ENCODE measurements at places on chromosomes 2 and 18.

DNA sequence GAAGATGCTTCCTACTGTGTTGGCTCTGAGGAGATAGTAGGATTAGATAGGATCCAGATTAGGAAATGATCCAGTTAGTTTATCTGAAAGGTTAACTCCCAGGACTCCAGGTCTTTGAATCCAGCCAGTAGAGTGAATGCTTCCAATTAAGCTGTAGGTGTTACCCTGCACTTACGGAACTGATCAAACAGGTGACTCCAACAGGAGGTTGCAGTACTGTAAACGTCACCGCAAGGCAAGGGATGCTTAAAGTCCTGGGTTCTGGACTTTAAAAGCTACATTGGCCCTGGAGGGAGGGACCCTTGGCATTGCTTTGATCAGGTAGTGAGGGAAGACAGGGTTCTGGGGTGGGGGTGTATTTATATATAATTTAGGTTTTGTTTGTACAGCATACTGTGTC lies 5.6 kb downstream of the LGALSL start:
- no peak for DNase-seq

- DNase-seq, result no peak
Measured at GRCh38 chr2:109528811-109529501, 84.8 kb downstream of the SEPTIN10 start.

- no peak for DNase-seq
Measured at GRCh38 chr18:35510076-35510651, 12.4 kb upstream of the INO80C start.

GRCh38 chr18:59633961-59634485 lies 63.2 kb downstream of the CCBE1 start:
- no peak for DNase-seq

- no peak for DNase-seq
Measured at GRCh38 chr2:37776487-37776886, 105.0 kb upstream of the CDC42EP3 start.

DNA sequence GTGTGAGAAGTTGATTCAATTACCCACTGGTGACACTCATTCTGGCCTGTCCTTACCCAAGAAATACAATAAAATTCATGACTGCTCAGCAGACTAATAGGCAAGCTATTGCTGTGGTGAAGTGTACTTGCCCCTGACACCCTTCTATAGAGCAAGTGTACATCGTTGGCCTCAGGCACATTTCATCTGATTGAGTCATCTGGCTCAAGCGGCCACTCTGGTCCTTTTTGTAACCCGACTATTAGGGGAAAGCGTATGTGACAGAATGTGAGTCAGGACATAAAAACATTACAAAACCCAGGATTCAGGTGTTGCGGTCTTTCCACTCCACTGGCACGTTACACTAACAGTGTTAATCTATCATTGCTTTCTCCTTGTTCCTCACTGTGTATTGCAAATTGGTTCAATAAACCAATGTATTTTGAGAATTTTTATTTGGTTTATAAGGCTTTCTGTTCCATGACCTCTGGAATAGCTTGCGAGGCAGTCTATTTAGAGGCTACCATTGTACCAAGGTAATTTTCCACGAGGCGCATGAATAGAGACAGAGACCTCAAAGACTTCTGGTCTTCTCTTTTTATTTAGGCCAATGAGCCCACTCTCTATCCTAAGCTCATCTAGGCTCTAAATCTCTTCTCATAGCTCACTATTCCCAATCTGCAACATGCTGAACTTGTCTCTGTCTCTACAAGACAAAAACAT lies 10.2 kb upstream of the TTC32 start:
- DNase-seq, result no peak

- DNase-seq, result no peak
Measured at GRCh38 chr2:43255296-43255910, 29.0 kb upstream of the ZFP36L2 start.

- DNase-seq, result no peak
Measured at GRCh38 chr2:64447317-64448040, 6.5 kb upstream of the LGALSL start.

GRCh38 chr2:111712940-111713515 lies 171.0 kb downstream of the ANAPC1 start:
- DNase-seq, result no peak

GRCh38 chr18:74456349-74457042 lies 612 bp downstream of the DIPK1C start:
- DNase-seq, result peak; percentile 29

DNA sequence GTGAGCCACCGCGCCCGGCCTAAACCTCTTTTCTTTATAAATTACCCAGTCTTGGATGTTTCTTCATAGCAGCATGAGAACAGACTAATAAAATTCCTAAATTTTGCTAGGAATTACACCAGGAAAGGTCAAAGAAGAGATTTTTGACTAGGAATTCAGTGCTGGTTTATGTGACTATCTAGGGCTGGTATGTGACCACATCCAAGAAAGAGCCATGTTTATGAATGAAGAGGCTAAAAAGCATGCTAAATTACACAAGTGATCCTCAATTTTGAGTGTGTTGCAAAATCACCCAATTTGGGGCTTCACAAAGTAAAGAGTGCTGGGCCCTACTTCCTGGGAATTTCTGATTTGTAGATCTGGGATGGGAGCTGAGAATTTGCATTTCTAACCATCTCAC lies 123.6 kb downstream of the CSRNP3 start:
- DNase-seq, result no peak

GRCh38 chr2:120228503-120228902 lies 5.3 kb upstream of the TMEM185B start:
- DNase-seq, result no peak

DNA sequence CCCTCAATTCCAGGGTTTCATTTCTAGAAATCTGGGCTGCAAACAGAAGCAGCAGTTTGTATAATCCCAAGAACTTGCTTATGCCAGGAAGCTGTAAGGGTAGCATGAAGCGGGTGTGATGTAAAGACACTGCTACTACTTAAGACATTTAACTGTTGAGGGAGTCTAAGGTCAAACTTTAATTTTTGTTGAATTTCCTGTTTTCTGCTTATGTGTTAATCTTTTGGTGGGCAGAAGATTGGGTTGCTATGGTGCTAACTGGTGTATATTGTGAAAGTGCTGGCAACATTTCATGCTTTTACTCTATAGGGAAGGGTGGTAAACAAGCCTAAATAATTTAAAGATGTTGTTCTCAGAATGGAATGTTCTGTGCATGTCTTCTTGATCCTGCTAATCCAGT lies 2.7 kb downstream of the NCOA1 start:
- peak; percentile 52 for DNase-seq

DNA sequence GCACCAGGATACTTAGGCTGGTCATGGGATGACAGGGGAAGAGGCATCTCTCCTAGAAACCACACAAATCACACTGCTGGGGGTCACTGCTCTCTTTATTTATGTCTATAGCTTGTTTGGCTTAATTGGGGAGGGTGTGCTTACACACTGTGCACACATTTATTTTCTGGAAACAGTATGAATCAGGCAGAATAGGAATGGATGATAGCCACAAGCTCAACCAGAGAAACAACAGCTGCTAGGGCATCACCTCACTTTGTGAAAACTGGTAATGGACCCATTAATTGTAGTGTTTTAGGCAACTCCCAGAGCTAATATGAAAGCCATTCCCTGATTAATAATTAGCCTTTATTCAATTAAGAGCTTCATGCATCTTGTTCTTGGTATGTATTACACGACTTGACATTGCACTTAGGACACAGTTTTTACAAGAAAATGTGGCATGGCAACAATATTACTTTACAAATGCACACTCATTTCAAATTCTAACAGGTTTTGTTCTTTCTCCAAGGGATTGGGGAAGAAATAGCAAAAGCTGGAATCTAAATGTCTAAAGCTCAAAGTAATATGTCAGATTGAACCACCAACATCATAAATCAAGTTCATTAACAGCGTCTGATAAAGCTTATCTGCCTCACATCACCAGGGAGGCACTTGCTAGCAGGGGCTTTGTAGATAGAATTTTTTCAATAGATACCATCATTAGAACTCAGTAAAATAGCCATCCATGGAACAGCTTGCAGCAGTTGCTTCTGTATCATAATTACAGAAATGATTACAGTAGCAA lies 361.9 kb upstream of the FSHR start:
- DNase-seq, result no peak

DNA sequence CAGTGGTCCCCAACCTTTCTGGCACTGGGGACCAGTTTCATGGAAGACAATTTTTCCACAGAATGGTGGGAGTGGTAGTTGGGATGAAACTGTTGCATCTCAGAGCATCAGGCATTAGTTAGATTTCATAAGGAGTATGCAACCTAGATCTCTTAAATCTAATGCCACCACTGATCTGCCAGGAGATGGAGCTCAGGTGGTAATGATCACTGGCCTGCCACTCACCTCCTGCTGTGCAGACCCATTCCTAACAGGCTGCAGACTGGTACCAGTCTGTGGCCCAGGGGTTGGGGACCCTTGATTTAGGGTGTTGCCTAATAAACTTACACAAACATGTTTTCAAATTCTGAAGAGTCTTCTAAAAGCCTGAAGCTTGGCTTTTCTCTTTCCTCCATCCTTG lies 261.3 kb downstream of the CDH19 start:
- no peak for DNase-seq

DNA sequence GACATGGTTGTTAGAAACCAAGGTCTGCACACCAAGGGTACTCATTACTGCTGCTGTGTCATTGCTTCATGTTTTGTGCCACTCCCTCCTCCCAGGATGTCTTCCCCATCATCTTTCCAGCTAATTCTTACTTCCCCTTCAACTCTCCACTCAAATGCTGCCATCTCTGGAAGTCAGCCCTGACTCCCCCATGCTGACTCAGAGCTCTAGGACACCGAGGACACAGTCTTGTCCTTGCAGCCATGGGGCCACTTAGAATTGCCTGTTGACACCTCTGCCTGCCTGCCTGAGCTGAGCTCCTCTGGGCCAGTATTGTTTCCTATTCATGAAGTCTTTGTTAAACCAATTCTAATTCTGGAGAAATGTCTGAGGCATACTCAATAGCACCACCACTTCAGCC lies 100.2 kb downstream of the GYPC start:
- DNase-seq, result no peak

DNA sequence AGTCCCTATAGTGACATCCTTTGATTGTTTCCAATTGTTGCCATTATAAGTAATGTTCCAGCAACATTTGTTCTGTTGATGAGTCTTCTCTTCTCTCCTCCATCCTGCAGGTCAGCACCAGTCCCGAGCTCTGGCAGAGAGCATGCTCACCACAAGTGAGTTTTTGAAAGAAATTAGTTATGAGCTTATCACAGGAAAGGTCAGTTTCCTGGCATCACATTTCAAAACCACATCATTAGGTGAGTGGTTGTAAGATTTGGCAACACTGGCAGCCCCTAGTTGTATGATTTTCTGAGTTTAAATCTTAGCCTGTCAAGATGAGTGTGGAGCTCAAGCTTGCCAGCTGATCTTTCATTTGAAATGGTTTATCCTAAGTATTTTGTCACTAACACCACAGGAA lies 149.6 kb downstream of the ESCO1 start:
- DNase-seq, result no peak

GRCh38 chr2:224887141-224887540 lies 155.1 kb downstream of the DOCK10 start:
- peak; percentile 14 for DNase-seq

DNA sequence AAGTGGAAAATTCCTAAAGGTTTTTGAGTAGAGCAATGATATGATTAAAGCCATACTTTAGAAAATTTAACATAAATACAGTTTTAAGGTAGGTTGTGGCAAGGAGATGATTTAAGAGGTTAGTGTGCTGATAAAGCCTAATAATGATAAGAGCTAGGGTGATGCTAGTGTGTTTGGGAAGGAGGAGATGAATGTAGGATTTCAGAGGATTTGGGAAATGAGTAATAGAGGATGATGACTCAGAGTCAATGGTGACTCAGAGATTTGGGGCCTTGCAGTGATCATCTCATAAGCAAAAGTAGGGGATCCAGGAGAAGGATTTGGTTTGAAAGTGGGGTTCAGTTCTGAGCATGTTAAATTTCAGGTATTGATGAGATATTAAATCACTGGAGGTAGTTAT lies 23.3 kb downstream of the STAMBP start:
- DNase-seq, result no peak

- DNase-seq, result no peak
Measured at GRCh38 chr2:49189512-49190225, 35.4 kb upstream of the FSHR start.

- DNase-seq, result no peak
Measured at GRCh38 chr2:156343096-156343939, 10.8 kb upstream of the NR4A2 start.

DNA sequence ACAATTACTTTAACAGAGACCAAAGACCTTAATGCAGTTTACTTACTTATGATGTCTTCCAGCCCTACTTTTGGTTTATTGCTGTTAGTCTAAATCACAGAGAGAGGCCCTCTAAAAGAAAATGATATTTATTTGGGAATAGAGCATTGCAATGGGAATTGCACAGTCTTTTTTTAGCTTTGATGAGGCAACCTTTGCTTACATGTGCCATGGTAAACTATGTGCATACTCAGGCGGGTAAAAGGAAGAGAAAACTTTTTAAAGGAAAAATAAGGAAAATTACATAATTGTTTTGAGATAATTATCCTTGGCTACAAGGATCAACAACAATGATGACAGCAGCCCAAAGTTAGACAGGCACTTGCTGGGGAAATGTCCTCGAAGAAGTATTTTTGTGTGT lies 78.6 kb downstream of the EFEMP1 start:
- DNase-seq, result no peak

DNA sequence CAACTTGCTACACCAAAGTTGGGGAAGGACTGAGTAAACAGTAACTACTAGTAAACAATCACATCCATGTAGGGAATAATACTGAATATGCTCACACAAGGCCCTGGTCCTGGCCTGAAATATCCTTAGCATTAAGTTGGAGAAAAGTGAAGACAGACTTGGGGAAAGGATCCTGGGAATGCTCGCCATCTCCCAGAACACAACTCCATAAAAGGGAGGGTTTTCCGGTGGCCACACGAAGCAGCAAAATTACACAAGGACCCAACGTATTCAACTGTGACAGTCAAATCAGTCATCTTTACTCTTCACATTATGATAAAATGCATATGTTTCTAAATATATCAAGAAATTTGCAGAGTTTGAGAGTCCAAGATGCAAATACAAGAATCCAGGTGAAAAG lies 7.3 kb downstream of the NEMP2 start:
- DNase-seq, result no peak

GRCh38 chr18:13369353-13369752 lies 150.8 kb downstream of the LDLRAD4 start:
- DNase-seq, result no peak

- no peak for DNase-seq
Measured at GRCh38 chr2:53510401-53510800, 257.2 kb upstream of the CHAC2 start.

DNA sequence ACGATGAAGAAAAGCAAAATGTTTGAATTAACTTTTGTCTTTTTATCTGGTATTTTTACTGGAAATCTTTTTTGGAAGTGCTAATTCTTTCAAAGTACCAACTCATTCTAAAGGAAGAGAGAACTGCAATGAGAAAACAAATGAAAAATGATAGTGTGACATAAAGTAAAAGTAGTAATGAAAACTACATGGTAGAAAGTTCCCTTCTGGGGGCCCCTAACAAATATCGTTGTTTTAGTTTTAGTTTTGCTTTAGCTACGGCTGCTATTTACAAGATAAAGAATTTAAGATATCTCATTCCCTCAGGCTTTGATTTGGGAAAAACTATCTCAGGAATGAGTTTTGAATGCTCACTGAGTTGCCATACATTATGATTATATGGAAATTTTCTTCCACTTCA lies 161.4 kb downstream of the XIRP2 start:
- peak; percentile 4 for DNase-seq
